Posterior vena cava (tissue), 2 donors: ENCODE measurements at places on chromosomes 3 and 15. TPM values are rescaled to one million over a fixed set of nuclear protein-coding genes. Genes with fewer than 3 reads are reported as not detected.
A peak's percentile ranks its signal among the peaks of the same experiment; 100 is the strongest.

The PLS1 gene
- total RNA-seq, result 0.86 TPM

- DNase-seq, result no peak
These were observed 2.5 kb downstream of the EPHB3 start for GRCh38 chr3:184563941-184564684.

DNA sequence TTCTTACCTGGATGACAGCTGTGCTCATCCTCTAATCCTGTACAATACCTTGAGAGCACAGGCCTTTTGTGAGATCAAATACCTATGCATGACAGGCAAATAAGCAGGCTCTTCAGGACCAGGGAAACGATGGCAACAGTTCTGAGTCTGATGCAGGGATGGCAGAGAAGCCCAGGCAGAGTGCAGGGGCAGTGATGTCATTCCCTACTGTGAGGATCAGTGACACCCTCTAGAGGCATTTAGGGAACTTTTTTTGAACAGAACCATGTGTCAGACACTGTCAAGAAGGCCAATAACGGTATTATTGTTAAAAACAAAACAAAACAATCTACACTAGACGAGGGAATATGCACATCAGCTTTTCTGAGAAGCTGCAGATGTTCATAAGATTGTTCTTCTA, 314.8 kb upstream of the CTDSPL start:
- no peak for DNase-seq

- no peak for DNase-seq
These were observed 9.5 kb downstream of the GPR87 start for GRCh38 chr3:151307131-151307530.

GRCh38 chr15:78943692-78944091, 1.2 kb downstream of the CTSH start:
- no peak for DNase-seq

GRCh38 chr15:52133510-52134220, 21.1 kb upstream of the BCL2L10 start:
- DNase-seq, result no peak

DNA sequence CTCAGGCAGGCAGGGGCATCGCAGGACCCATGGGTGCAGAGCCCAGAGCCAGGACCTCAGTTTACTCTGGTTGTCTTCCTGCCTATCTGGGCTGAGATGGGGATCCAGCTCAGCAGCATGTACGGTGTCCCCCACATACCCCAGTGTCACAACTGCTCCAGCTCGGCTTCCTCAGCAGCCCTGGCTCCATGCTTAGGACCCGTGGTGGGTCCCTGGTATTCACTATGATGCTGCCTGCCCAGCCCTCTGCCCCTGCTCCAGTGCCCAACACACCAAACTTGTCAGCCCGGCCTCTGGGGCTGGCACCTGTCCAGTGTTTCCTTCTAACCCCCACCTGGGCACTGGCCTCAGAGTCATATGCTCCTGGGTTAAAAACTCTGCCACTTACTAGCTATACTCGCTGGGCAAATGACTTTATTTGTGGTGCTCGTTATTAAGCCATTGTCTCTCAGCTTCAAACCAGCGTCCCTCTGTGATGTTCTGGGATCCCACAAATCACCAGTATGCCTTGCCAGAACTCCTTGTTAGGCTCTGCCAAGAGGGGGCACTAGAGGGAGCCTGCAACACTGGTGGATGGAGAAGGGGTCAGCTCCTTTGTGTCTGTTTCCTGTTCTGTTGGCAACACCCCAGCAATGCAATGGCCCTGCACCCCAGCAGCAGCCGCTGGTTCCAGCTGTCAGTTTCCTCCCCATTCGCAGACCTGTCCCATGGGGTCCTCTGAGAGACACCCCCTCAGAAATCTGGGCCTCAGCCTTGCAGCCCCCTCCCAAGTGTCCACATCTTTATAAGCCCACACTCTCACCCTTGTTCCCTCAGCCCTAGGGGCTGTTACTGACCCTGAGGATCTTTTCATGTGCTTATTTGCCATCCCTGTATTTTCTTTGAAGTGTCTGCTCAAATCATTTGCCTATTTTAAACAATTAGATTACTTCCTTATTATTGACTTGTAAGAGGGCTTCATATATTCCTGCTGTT, 24.1 kb upstream of the MRPS22 start:
- peak; percentile 53 for DNase-seq

DNA sequence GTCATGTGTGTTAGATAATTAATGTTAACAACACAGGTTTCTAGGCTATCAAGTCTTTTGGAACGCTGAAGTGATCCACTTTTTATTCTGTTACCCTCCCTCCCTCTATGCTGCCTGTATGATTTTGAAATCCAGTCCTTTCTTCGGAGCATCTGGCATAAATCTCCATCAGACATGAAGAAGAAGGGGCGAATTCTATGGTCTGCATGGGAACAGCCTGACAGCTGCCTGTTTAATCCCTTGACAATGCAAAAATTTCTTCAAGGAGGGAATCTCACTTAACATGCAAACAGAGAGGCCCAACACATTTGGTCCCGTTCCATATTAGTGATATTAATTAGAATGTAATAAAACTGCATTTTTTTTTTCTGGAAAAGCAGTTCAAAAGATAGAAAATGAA, 145.2 kb downstream of the VGLL3 start:
- no peak for DNase-seq
